ENCODE measurements at places on chromosomes 7 and 10.

GRCh38 chr7:33880787-33881186 is 24.6 kb upstream of the BMPER start:
- no peak for DNase-seq
- no peaks in the 10 kb centered on the region for H3K36me3 ChIP-seq
- no peaks in the 10 kb centered on the region for H3K4me1 ChIP-seq
- H3K4me3 ChIP-seq: no peak overlapping the region
- H3K27me3 ChIP-seq: no peaks in the 10 kb centered on the region

DNA sequence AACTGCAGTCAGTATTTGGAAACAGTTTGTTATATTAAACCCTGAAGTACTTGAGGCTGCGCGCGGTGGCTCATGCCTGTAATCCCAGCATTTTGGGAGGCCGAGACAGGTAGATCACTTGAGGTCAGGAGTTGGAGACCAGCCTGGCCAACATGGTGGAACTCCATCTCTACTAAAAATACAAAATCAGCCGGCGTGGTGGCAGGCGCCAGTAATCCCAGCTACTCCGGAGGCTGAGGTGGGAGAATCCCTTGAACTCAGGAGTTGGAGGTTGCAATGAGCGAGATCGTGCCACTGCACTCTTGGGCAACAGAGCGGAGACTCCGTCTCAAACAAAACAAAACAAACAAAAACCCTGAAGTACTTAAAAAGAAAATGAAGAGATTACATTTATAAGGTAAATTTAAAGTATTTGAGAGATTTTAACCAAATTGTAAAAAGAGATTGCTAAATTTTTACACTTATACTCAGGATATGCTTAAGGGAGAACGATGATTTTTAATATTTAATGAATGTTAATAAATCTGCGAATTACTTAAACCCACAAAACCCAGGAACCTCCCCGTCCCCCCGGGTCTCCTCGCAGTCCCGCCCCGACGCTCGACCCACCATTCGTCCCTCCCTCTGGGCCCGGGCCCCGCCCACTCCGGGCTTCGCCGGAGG is 425 bp upstream of the MTG1 start:
- peak overlapping the region; percentile 86 for H3K27ac ChIP-seq
- H3K4me3 ChIP-seq: peak overlapping the region; percentile 81
- no peak for DNase-seq
- no peaks in the 10 kb centered on the region for H3K27me3 ChIP-seq

DNA sequence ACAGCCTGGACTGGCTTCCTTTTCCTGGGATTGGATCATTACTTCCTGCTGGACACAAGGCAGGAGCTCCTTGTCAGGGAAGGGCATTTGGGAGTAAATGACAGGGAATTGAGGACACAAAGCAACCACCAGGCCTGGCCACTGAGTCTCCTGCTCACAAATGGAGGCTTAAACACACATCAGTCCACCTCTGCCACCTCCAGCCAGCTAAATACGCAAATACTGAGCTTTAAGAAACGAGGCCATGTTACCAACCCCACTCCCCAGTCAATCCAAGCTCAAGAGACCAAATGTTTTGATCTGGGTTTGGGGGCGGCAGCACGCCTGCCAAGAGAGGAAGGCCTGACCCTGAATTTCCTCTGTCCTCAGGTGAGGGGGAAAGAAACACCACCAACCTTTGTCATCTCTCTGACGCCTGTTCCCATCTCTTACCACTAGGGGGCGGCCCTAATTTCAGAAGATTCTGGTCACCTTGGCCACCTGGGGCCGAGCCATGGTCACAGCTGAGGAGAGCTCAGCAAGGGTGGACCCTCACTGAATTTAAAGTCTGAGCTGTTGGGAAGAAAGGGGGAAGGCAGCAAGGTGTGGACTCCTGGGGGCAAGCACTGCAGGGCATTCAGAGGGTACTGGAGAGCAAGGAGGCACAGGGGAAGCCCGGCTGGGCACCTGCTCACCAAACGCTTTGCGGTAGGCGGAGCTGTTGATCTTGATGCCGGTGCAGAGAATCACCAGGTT is 16.5 kb downstream of the AIFM2 start:
- no peak overlapping the region for H3K27ac ChIP-seq
- H3K27me3 ChIP-seq: no peaks in the 10 kb centered on the region
- H3K36me3 ChIP-seq: peaks cover 4% of the 10 kb centered on the region
- no peaks in the 10 kb centered on the region for H3K4me1 ChIP-seq

GRCh38 chr7:106820321-106821217 is 44.5 kb upstream of the PIK3CG start:
- H3K4me3 ChIP-seq: no peak overlapping the region
- no peaks in the 10 kb centered on the region for H3K36me3 ChIP-seq
- H3K4me1 ChIP-seq: no peaks in the 10 kb centered on the region
- H3K27me3 ChIP-seq: no peaks in the 10 kb centered on the region
- H3K27ac ChIP-seq: no peak overlapping the region

DNA sequence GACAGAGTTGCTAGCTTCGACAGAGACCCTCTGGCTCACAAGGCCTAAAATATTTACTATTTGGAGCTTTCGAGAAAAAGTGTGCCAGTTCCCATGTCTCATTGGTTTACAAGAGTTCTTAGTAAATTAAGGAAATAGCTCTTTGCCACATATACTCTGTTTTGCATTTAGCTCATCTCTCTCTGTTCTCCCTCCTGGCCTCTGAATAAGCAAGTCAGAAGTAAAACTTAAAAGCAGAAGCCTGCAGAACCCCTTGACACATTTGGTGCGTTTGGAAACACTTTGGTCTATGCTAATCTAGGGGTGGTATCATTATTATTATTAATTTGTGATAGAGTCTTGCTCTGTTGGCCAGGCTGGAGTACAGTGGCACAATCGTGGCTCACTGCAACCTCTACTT is 6.4 kb downstream of the CARD11 start:
- H3K4me3 ChIP-seq: no peak overlapping the region
- no peak for DNase-seq
- H3K27ac ChIP-seq: no peak overlapping the region
- no peaks in the 10 kb centered on the region for H3K36me3 ChIP-seq
- H3K4me1 ChIP-seq: no peaks in the 10 kb centered on the region
- H3K27me3 ChIP-seq: no peaks in the 10 kb centered on the region

DNA sequence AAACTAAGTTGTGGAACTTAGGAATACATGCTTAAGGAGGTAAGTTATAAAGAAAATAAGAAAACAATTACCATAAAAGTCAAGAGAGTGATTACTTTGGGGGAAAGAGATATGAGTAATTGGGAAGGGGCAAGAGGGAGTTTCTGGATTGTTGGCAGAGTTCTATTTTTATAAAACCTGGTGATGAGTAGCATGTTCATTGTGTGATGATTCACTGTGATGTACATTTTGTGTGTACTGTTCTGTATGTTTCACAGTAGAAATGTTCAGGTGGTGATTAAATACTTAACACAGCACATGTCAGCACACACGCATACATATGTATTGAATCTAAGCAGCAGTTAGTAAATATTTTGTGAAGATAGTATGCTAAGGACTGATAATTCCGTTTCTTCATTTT is 9.7 kb upstream of the OIT3 start:
- DNase-seq: no peak
- H3K4me1 ChIP-seq: no peaks in the 10 kb centered on the region
- H3K4me3 ChIP-seq: no peak overlapping the region
- H3K36me3 ChIP-seq: peaks cover 4% of the 10 kb centered on the region

DNA sequence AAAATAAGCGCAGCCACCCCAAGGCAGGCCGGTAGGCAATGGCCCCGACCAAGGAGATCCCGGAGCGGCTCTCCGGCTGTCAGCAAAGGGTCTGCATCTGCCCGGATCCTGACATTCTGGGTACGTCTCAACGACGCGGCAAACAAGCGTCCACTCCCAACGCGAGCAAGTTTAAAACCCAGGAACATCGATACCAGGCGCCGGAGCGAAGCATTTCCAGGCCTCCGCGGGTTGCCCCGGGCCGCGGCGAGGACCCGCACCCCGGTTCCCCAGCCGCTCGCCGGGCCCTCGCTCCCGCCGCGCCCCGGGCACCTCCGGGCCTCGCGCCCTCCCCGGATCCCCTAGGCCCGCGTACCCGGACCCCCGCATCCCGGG is 453 bp downstream of the URGCP start:
- DNase-seq: no peak
- H3K27ac ChIP-seq: peak overlapping the region; percentile 87
- H3K4me3 ChIP-seq: peak overlapping the region; percentile 49
- no peaks in the 10 kb centered on the region for H3K36me3 ChIP-seq
- H3K27me3 ChIP-seq: no peaks in the 10 kb centered on the region

- H3K36me3 ChIP-seq: no peaks in the 10 kb centered on the region
- H3K27ac ChIP-seq: no peak overlapping the region
- no peak for DNase-seq
- no peaks in the 10 kb centered on the region for H3K27me3 ChIP-seq
- H3K4me1 ChIP-seq: no peaks in the 10 kb centered on the region
These were observed 14.0 kb upstream of the SEM1 start for GRCh38 chr7:96723622-96724021.

DNA sequence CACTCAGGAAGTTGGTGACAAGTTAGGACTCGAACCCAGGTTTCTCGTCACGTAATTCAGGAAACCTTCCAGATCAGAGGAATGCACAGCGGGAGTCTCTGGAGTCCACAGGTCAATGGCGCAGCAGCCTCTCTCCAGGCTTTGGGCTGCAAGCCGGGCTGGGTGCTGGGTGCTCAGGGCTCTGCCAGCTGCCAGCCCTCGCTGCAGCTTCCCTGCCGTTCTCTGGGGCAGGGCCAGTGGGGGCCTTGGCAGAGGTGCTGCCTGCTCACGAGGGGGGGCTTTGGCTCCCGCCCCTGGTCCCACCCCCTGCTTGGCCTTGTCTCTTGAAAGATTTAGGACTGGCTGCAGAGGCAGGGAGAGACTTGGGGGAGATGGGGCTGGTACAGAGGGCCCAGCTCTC is at the start of gene TACR2:
Gene TACR2, minus strand, starts transcription at position 224 of the 400 bp plus-strand sequence. CDS start 595 bp downstream, outside the sequence.
- H3K36me3 ChIP-seq: no peaks in the 10 kb centered on the region
- H3K4me3 ChIP-seq: no peak within 1 kb of the TSS
- no peaks in the 10 kb centered on the region for H3K27me3 ChIP-seq
- peak within 1 kb of the TSS; percentile 29 for H3K27ac ChIP-seq

- no peaks in the 10 kb centered on the region for H3K27me3 ChIP-seq
- peaks cover 13% of the 10 kb centered on the region for H3K4me1 ChIP-seq
- peak overlapping the region; percentile 38 for H3K4me3 ChIP-seq
- H3K36me3 ChIP-seq: peaks cover 12% of the 10 kb centered on the region
- no peak for DNase-seq
- H3K27ac ChIP-seq: peak overlapping the region; percentile 65
These were observed 1.3 kb upstream of the SP4 start for GRCh38 chr7:21426286-21427181.

- DNase-seq: no peak
- no peaks in the 10 kb centered on the region for H3K27me3 ChIP-seq
- no peak overlapping the region for H3K27ac ChIP-seq
- H3K36me3 ChIP-seq: no peaks in the 10 kb centered on the region
- H3K4me3 ChIP-seq: no peak overlapping the region
These were observed 833.8 kb downstream of the GRID1 start for GRCh38 chr10:85532773-85533172.

DNA sequence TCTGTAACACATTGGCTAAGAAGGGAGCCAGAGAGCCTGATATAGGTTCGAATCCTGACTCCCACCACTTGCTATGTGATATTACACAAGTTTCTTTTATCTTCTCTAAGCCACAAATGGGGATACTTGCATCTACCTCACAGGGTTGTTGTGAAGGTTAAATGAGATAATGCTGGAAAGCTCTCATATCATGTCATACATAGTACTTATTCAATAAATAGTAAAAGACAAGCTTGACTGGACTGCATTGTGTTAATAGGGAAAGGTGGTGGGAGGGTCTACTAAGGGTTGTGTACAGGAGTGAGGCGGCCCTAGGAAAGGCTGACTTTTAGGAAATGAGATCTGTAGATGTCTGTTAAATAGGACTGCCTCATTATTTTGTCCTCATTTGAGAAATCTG is 35.8 kb upstream of the DNMBP start:
- no peak for DNase-seq
- no peaks in the 10 kb centered on the region for H3K4me1 ChIP-seq
- no peak overlapping the region for H3K4me3 ChIP-seq
- H3K36me3 ChIP-seq: no peaks in the 10 kb centered on the region
- no peak overlapping the region for H3K27ac ChIP-seq
- no peaks in the 10 kb centered on the region for H3K27me3 ChIP-seq

DNA sequence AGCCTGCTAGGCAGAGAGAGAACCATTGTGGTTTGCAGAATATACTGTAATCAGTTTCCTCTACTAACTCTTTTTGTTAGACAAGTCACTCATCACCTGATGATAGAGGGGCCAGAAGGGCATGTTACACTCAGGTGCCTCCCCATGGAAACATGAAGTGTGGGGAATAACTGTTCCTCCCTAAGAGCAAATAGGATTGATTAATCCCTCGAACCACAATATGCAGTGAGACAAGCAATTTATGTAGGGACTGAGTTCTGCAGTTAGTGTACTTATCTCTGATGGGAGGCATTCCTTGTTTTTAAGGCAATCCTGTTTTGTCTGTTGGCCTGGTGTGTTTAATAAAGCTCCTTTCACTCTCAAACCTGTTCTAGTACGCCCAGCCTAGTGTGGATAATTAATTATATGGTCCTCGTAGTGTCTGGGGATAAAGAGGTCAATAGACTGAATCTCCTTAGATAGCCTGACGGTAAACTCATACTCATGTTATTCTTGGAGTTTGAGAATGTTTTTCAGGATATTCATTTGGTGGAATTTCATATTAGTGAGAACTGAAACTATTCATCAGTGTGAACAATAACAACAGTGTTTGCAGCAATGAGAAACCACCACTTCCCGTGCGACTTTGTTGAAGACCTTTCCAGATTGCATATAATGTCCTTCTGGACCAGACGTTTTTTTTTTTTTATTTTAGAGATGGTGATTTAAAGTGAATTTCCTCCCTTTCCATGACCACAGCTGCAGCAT is 344.8 kb upstream of the FZD8 start:
- H3K27me3 ChIP-seq: no peaks in the 10 kb centered on the region
- no peaks in the 10 kb centered on the region for H3K36me3 ChIP-seq
- no peak overlapping the region for H3K27ac ChIP-seq
- H3K4me1 ChIP-seq: no peaks in the 10 kb centered on the region
- H3K4me3 ChIP-seq: peak overlapping the region; percentile 13
- no peak for DNase-seq

GRCh38 chr10:89793649-89794254 is 92.4 kb downstream of the KIF20B start:
- H3K27ac ChIP-seq: no peak overlapping the region
- H3K4me1 ChIP-seq: no peaks in the 10 kb centered on the region
- no peaks in the 10 kb centered on the region for H3K36me3 ChIP-seq
- no peak for DNase-seq

- H3K4me1 ChIP-seq: peaks cover 20% of the 10 kb centered on the region
- H3K36me3 ChIP-seq: no peaks in the 10 kb centered on the region
- peak overlapping the region; percentile 74 for H3K27ac ChIP-seq
- no peaks in the 10 kb centered on the region for H3K27me3 ChIP-seq
These were observed 2.0 kb downstream of the SEMA3D start for GRCh38 chr7:85184599-85185423.

GRCh38 chr10:78953113-78953798 is 115.5 kb upstream of the ZMIZ1 start:
- no peaks in the 10 kb centered on the region for H3K27me3 ChIP-seq
- no peak for DNase-seq
- H3K36me3 ChIP-seq: no peaks in the 10 kb centered on the region
- no peak overlapping the region for H3K4me3 ChIP-seq
